ENCODE measurements at places on chromosomes 4 and X.
A peak's percentile ranks its signal among the peaks of the same experiment; 100 is the strongest.

- DNase-seq = no peak
Observed at GRCh38 chr4:65861993-65862392, 191.7 kb upstream of the EPHA5 start.

DNA sequence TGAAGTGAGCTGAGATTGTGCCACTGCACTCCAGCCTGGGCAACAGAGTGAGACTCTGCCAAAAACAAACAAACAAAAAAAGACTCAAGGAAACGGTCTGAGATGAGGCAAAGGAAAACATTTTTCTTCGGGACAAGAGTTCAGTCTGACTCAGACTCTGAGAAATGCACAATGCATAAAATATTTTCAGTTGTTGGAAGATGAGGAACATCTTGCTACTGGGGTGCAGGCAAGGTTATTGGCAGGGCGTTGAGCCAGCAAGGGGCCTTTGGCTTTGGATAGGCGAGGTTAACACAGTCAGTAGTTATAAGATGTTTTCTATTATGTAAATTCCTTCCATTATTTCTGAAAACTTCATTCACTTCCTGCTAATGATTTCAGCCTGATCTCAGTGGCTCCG lies 96.1 kb upstream of the VCX start:
- DNase-seq = peak; percentile 1

- DNase-seq = no peak
Observed at GRCh38 chr4:2728806-2729532, 27.2 kb downstream of the TNIP2 start.

DNA sequence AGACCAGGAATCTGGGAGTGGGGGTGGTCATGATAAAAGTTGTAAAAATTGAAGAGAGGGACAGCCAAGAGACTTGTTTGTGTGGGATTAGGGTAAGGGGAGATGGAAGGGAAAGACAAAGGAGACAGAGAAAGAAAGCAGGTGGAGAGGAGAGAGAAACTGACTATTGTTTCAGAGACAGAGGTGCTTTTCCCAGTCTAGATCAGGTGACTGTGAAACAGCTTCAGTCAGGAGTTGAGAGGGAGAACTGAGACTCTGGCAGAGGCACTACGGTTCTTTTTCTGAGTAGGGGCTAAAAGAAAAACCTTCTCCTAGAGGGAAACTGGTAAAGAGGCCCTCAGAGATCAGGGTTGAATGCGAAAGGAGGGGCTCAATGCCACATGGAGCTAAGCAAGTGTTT lies 106.4 kb downstream of the KDR start:
- DNase-seq = no peak

DNA sequence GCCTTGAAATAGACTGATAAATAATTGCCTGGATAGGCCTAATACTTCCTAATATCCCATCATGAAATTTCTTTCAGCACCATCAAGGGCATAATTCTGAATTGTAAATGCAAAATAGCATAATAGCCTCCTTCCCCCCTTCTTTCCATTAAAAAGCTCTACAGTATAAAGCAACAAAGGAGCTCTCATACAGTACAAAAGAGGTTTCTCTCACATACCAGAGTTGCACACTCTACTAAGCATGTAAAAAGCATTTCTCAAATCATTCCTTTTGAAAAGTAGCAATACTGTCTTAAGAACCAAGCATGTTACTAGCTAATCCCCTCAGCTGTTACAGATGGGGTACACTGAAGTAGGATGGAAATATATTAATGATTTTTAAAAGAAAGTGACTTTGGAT lies 509.0 kb downstream of the KLHL13 start:
- DNase-seq = no peak

DNA sequence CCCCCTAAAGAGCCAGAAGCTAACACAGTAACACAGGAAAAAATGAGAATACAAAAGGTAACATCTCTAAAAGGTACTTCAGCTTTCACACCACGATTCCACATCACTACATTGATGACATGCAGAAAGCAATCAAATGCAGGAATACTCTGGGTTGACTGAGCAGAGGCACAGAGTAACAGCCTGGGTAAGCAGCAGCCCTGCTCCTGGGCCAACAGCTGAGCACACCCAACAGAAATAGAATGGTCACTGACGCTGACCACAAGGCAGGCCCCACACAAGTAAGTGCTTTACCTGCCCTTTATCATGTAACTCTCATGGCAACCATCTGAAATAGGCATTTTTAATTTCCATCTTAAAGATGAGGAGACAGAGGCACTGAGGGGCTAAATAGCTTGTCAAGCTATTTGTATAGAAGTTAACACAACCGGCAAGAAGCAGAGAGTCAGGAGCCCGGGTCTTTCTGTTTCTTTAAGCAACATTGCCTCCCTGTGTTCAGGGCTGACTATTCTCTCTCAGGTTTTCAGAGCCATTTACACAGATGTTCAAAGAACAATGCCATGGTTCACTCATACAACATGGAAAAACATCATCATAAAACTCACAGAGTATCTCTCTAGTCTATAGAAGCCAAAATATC lies 168.9 kb downstream of the ZNF674 start:
- peak; percentile 55 for DNase-seq

DNA sequence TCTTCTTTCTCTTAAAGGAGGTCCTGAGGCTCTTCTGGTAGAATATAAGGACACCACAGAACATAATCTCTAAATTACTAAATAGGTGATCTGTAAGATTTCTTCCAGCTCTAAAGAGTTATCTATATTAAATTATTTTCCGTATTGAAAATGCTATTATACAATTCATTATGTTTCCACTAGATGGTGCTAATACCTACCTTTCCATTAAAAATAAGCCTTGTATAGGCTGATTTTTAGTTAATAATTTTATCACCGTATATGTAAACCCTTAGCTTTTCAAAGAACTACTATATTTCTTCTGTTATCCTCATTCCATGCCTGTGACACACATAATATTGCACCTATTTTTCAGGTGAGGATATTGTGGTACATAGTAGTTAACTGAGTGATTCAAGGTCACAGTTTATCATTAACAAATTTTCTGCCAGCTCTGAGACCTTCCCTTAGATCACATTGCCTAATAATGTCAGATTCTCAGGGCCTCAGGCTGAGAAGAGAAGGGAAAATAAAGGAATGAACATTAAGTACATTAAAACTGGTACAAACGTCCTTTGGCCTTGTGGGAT lies 138.8 kb downstream of the TEX11 start:
- peak; percentile 16 for DNase-seq

DNA sequence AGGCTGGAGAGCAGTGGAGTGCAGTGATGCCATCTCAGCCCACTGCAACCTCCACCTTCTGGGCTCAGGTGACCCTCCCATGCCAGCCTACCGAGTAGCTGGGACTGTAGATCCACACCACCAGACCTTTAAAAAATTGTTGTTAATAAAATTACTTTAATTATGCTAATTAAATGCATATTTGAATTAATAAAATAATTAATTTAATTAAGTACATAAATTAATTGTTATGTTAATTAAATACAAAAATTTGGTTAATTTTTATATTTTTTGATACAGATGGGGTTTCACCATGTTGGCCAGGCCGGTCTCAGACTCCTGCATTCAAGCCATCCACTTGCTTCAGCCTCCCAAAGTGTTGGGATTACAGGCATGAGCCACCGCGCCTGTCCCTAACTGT lies 12.6 kb upstream of the RAPGEF2 start:
- no peak for DNase-seq

- no peak for DNase-seq
Observed at GRCh38 chr4:142292231-142292630, 553.9 kb downstream of the INPP4B start.

DNA sequence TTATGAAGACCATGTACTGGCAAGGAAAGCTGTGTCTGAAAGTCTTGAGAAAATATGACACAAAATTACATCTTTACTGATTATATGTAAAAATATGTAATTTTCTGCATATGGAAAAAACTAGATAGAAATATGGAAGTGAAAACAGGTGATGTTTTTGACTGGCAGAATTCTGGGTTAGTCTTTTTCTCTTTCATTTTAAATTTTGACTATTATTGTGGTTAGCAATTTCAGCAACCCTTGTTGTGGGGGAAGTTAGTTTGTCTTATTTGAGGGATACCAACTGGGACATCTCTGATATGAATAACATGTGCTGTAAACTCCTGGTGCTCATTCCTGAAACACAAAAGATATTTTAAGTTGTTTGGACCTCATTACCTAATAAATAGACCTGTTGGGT lies 49.9 kb upstream of the CPEB2 start:
- DNase-seq = no peak

- DNase-seq = no peak
Observed at GRCh38 chrX:15170927-15171326, 99.0 kb downstream of the ASB9 start.

DNA sequence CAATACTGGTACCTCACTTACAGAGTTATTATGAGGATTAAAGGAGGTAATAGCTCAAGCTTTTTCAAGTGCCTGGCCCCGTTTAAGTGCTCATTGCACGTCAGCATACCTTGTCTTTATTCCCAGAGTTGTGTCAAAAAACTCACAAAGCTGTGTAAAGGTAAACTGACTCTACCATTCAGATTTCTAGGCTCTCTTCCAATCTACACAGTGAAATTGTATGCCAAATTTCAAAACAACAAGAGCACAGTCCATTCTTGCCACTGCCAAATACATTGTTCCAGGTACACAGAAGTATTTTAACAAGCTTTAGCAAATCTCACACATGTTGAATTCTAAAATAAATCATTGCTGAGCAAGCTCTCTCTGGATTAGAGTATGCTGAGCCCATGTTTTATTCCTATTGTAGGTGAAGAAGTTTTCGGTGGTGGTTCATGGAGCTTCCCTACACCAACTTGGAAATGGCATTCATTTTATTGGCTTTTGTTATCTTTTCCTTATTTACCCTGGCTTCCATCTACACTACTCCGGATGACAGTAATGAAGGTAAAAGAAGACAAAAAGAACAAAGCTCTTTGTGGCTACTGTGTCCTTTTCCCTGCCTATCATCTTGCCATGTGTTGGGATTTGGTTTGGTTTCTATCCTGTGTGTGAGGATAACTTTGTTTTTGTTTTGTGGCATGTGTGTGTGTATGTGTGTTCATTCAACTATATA lies 16.2 kb downstream of the SMIM31 start:
- no peak for DNase-seq

DNA sequence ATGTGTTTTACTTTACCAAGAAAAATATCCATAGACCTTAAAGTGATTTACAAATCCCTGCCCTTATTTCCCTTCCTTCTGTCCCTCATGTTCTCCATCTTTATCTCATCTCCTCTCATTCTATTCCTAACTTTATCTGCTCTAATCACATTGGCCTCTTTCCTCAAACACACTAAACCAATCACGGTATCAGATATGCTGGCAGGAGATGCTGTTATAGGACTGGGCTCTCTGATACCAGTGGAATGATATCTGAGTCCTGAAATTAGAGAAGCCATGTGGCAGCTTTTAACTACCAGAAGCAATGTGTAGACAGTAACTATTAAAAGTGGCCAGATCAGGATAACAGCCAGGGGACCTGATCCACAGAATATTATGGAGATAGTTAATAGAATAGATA lies 49.9 kb upstream of the GIMD1 start:
- DNase-seq = no peak

- DNase-seq = no peak
Observed at GRCh38 chr4:121642876-121643585, 53.7 kb downstream of the ANXA5 start.

DNA sequence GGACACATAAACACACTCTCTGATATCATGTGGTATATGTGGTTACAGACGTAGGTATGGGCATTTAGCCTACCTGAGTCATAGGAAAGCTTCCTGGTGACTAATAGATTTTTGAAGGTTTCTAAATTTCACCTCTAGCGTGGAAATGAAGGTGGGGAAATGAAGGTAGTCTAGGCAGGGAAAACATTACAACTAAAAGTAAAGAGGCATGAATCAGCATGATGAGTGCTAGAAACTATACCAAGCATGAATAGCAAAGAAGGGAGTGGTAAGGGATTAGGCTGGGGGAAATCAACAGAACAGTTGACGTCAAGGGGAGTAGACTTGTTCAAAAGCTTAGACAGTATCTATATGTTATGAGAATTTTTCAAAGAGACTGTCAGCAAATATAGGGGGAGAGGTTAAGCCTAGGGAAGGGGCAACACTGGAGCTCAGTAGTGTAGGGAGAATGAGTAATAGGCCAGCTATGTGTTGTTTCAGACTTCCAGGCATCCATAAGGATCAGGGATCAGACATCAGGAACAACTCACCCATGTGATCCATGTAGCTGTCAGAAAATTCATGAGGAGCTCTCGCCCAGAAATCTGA lies 279.3 kb upstream of the DIPK2B start:
- DNase-seq = peak; percentile 92

DNA sequence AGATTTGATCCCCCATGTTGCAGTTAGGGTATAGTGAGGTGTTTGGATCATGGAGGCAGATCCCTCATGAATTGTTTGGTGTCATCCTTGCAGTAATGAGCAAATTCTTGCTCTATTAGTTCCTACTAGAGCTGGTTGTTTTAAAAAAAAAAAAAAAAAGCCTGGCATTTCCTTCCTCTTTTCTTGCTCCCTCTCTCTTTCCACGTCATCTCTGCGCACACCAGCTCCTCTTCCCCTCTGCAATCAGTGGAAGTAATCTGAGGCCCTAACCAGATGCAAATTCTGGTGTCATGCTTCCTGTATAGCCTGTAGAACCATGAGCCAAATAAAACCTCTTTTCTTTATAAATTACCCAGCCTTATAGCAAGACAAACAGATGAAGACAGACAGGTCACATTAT lies 24.5 kb downstream of the WDR17 start:
- no peak for DNase-seq

GRCh38 chr4:156774422-156774821 lies 197.2 kb downstream of the PDGFC start:
- DNase-seq = peak; percentile 80
